ENCODE measurements at places on chromosomes 6 and 20.

GRCh38 chr20:19777981-19778380 lies 19.9 kb downstream of the RIN2 start:
- DNase-seq = no peak

- no peak for DNase-seq
Observed at GRCh38 chr20:24677626-24678315, 208.3 kb downstream of the SYNDIG1 start.

DNA sequence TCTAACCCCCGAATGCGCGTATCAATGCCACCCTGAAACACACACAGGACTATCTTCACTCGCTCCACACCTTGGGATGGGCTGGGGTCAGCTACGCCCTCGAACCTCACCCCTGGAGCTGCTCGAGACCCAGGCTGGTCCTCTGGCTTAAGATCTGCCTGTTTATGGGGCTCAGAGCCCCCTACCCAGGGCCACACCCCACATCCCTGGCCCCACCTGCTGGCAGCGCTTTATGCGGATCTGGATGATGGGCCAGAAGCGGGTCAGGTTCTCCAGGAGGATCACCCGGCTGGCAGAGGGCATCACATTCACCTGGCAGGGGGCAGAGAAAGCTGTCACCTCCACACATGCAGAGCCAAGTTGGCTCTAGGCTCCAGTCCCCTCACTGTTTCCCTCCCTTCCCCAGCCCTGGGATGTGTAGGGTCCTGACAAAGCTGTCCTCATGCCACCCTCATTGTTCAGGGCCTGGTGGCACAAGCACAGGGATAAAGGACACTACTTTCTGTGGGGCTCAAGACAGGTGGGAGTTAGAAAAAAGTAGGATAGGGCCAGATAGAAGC lies 8.2 kb downstream of the CUL7 start:
- DNase-seq = no peak

GRCh38 chr6:85464722-85465150 lies 14.9 kb downstream of the NT5E start:
- no peak for DNase-seq

DNA sequence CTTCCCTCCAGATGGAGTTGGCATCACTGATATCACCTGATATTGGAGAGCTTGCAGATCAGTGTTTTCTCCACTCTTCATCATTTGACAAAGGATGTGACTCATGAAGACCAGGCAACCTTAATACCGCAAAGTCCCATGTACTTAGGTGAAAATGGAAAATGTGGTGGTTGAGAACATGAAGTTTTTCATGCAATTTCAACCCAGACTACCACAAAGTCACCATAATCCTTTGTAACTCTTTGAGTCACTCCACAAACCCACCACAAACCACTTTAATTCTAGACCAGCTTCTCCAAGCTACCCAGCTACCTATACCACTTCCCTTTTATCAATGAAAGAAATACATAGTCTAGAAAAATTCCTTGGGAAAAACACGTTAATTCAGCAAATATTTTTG lies 7.1 kb downstream of the NHLRC1 start:
- DNase-seq = peak; percentile 33

- DNase-seq = no peak
Observed at GRCh38 chr20:36061754-36062153, 92.8 kb upstream of the EPB41L1 start.

DNA sequence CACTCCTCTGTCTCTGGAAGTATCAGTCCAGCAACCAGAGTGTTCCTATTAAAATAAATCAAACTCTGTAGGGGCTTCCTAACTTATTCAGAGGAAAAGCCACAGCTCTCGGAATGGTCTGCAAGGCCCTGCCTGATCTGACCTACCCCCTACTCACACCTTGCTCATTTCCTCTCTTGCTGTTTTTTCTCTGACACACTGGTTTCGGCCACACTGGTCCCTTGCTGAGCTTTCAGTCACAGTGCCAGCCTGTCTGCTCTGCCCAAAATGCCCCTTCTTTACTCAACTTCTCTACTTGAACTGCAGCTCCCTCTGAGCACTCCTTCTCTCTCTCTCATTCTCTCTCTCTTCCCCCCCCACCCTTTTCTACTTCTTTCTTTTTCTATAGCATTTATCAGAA lies 430.2 kb downstream of the UTRN start:
- no peak for DNase-seq

GRCh38 chr6:39553860-39554802 lies 171.1 kb downstream of the KIF6 start:
- DNase-seq = no peak

All from hematopoietic multipotent progenitor cell treated with erythropoietin and hydrocortisone succinate and interleukin-3 and kit ligand, for 4 days (in vitro differentiated cells).